ENCODE measurements at places on chromosomes 2 and 18.

DNA sequence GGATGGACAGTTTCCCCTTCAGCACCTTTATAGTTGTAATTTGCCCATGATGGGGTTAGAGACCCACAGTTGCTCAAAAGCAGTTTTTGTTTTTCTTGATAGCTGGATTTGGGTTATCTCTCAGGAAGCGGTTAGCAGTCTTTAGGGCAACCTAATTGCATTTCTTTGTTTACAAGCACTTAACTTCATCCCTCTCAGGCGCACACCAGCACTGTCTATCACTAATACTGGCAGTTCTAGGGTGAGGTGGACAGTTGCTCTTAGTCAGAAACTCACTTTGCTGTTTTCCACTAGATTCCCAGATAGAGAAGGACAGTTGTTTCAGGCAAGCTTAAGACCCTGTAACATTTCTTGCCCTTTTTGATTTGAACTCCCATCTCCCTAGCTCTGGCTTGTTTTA, 146.0 kb downstream of the AGAP1 start:
- no peak for DNase-seq

- DNase-seq = no peak
Measured at GRCh38 chr2:160292225-160292624, 92.2 kb upstream of the ITGB6 start.

GRCh38 chr2:240911641-240912265, 5.6 kb downstream of the CROCC2 start:
- DNase-seq = no peak

DNA sequence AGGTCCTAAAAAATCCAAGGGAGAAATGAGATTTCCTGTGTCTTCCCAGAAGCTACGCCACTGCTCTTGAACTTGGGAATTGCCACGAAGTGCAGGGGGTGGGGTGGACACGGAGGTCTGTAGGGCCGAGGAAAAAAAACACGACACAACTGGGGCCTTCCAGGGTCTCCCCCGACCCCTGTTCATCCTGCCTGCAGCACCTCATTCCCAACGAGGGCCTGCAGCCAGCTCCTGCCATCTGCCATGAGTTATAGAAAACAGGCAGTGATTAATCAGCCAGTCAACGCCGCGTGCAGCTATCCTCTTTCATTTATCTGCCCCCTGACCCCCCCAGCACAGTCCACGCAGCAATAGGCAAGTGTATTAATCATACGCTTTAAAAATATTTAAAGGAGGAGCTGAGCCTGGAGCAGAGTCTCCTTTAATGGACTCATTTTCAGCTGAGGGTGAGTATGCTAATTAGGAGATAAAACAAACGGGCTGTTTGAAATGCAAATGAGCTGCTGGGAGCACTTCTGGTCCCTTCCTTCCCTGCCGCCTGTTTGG, 209.9 kb downstream of the TFCP2L1 start:
- DNase-seq = peak; percentile 24

- no peak for DNase-seq
Measured at GRCh38 chr18:25739376-25739775, 351.0 kb downstream of the SS18 start.

DNA sequence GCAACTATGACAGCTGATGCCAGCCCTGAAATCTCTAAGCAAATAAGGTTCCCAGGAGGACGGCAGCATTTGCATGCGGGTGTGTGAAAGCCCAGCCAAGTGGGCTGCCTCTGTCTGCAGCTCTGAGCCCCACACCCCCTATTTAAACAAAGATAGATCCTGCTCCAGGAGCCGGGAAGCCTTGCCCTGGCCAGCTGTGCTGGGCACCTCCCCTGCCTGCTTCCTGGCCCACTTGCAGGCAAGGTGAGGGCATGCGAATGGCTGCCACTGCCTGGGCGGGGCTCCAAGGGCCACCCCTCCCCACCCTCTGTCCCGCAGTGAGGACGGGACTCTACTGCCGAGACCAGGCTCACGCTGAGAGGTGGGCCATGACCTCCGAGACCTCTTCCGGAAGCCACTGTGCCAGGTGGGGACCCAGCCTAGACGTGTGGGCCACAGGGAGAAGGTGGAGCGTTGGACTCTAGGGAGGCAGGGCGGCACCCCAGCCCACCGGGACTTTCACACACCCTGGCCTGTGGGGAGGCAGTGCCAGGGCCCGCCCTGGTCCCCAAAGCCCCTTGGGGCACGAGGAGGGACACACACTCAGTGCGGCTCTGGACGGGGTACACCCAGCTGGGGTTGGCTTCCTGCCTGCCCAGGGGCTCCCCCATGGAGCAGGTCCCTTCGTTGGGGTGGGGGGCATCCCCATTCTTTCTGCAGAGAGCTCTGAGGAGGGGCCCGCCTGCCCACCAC, at the start of gene ANO7:
Gene ANO7 (plus strand): TSS at position 317 of the 732 bp plus-strand sequence. CDS start 1,387 bp downstream, outside the sequence.
- DNase-seq = no peak

DNA sequence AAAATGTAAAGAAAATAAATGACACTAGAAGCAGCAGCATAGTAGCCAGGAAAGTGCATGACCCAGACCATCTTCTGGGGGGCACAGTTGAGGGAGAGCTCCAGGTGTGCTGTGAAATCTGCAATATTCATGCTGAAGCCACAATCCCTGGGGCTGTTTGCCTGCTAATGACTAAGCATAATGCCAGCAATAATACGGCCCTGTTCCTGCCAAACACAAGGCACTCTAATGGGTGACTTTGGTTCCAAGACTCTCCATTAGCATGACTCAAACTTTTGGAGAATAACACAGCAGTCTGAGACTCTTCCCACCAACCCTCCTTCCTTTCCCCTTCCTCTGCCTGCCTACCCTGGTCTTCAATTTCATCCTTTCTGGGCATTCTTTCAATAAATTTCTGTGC, 77.9 kb upstream of the DOCK10 start:
- no peak for DNase-seq

- DNase-seq = no peak
Measured at GRCh38 chr18:46899274-46899948, 17.9 kb downstream of the PIAS2 start.

DNA sequence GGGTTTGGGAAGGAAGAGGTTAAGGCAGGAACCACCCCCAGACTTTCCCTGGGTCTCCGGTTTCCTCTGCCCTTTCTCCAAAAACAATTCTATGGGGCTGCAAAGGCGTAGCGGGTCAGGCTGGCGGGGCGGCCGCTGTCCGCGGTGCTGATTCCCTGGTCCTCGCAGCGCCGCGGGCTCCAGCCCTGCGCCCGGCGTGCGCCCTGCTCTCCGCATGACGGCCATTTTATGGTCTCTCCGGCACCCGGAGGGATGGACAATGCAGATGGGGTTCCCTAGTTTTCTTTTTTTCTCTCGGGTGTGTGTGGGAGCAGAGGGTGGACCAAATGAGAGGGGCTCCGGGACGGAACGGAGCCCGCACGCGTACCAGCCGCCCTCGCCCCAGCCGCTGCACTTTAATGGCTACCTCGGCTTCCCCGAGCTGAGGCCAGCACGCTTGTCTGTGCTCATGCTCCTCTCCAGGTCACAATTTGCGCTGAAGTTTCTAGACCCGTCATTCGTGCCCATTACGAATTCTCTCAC, 1.6 kb downstream of the ST8SIA3 start:
- DNase-seq = peak; percentile 18

GRCh38 chr18:11884396-11885030, 23.6 kb downstream of the MPPE1 start:
- DNase-seq = no peak

- DNase-seq = no peak
Measured at GRCh38 chr2:153349603-153350002, 129.0 kb downstream of the RPRM start.

DNA sequence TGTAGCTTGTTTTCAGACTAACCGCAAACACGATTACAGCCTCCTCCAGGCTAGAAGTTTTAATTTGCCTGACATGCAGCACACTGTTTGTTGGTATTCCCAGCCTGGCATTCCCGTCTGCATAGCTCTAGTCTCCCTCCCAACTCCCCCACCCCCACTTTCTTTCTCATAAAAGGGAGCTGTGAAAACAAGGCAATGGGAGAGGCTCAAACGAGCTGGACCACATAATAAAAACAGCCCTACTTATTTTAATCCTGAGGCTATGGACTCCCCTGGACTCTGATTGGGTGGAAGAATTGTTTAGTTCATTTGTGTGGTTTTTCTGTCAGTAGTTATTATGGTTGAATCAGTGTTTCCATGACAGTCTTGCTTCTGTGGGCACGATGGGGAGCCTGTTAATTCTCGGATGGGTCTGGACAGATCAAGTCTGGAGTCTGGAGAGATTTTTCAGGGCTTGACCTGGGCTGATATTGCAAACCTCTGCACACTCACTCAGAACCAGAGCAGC, 1.2 kb downstream of the STON1 start:
- no peak for DNase-seq

Measured in stimulated activated CD4-positive, alpha-beta T cell treated with anti-CD3 and anti-CD28 coated beads, Interleukin-2, amount 100 ng/mL, for 24 hours (primary cell).